Uterine smooth muscle cell (primary cell): ENCODE measurements at places on chromosomes 7 and 10. TPM values are rescaled to one million over a fixed set of nuclear protein-coding genes. Genes with fewer than 3 reads are reported as not detected.

The UBTD1 gene
- total RNA-seq = 25.6 and 31.2 TPM in 2 replicates

The GPR146 gene
- total RNA-seq = 2.1 and 2.7 TPM in 2 replicates

The NRCAM gene
- total RNA-seq = 0.33 and 0.62 TPM in 2 replicates

The GATA3 gene
- not detected in 2 replicates for total RNA-seq

The CYP2W1 gene
- total RNA-seq = not detected in 2 replicates

The RRP12 gene
- total RNA-seq = 17.5 and 29.7 TPM in 2 replicates

The DDX50 gene
- 75.9 and 90.2 TPM in 2 replicates for total RNA-seq

The NFKB2 gene
- total RNA-seq = 12.8 and 15.0 TPM in 2 replicates

The ATRNL1 gene
- total RNA-seq = 0.62 and 1.00 TPM in 2 replicates

The CPN1 gene
- not detected in 2 replicates for total RNA-seq

The CYP3A7 gene
- total RNA-seq = 0.55 and 1.2 TPM in 2 replicates

The CRTAC1 gene
- total RNA-seq = not detected in 2 replicates

The LIPM gene
- not detected in 2 replicates for total RNA-seq

The TMEM72 gene
- total RNA-seq = not detected in 2 replicates

The CCSER2 gene
- total RNA-seq = 36.0 and 36.9 TPM in 2 replicates

The KLLN gene
- total RNA-seq = 0.33 and 0.62 TPM in 2 replicates

The DPY19L1 gene
- total RNA-seq = 34.6 and 34.7 TPM in 2 replicates

The FUOM gene
- total RNA-seq = 9.5 and 10.1 TPM in 2 replicates

The GNGT1 gene
- total RNA-seq = not detected in 2 replicates

The PPP1R3A gene
- total RNA-seq = not detected in 2 replicates

The PNLIPRP1 gene
- total RNA-seq = not detected in 2 replicates

The SRRT gene
- 37.2 and 60.2 TPM in 2 replicates for total RNA-seq

The DHX32 gene
- 44.0 and 45.6 TPM in 2 replicates for total RNA-seq

The ABCC2 gene
- total RNA-seq = 0.55 and 0.75 TPM in 2 replicates
